Nucleus accumbens (tissue), 56 donors: ENCODE measurements at places on chromosomes 5 and 9.
A peak's percentile ranks its signal among the peaks of the same experiment; 100 is the strongest.

- DNase-seq: no peak
Measured at GRCh38 chr9:79719021-79719420, 147.3 kb downstream of the TLE4 start.

- no peak for DNase-seq
Measured at GRCh38 chr9:89815061-89815902, 210.5 kb downstream of the GADD45G start.

DNA sequence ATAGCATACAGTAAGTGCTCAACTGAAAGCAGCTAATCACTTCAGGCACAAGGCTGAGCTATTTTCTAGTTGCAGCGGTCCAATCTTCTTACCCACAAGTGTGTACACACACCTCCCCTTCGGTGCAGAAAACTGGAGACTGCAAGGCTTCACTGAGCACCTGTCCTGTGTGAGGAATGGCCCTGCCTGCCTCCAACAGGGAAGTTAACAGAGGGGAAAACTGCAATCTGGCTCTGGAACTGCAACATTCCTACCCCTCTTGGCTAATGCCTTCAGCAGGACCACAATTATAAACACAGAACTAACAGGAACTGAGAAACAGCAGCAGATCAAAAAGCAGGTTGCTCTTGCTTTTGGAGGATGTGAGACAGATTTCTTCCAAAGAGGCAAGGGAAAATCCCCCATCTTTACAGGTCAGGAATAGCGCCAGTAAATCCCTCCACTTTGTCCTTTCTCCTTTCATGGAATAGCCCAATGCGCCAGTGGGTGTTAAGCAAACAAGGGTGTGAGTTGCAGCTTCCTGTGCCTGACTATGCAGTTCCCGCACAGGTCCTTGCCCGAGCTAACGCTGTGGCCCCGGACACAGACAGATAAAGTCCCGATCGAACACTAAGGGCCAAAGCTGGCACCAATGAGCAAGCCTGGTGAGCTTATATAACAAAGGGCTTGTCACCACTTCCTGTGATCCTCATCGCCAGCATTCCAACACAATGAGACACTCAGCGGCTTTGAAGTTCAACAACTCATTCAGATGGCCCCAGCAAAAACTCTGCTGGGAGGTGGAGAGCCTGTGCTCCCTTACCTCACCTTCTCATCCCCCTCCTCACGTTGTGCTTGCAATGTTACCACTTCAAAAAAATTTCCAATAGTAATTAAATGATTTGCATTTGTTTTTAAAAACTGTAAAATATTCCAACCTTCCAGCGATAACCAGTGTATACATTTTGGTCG is 21.5 kb downstream of the SHB start:
- DNase-seq: peak; percentile 31

GRCh38 chr9:69527454-69527853 is 144.7 kb downstream of the APBA1 start:
- no peak for DNase-seq

GRCh38 chr9:107425101-107426025 is 64.2 kb downstream of the KLF4 start:
- peak; percentile 66 for DNase-seq

GRCh38 chr5:54924487-54924886 is 60.9 kb downstream of the ESM1 start:
- DNase-seq: no peak

- DNase-seq: no peak
Measured at GRCh38 chr5:33973271-33973670, 11.2 kb downstream of the SLC45A2 start.

- no peak for DNase-seq
Measured at GRCh38 chr5:168972731-168973130, 328.2 kb downstream of the SLIT3 start.

DNA sequence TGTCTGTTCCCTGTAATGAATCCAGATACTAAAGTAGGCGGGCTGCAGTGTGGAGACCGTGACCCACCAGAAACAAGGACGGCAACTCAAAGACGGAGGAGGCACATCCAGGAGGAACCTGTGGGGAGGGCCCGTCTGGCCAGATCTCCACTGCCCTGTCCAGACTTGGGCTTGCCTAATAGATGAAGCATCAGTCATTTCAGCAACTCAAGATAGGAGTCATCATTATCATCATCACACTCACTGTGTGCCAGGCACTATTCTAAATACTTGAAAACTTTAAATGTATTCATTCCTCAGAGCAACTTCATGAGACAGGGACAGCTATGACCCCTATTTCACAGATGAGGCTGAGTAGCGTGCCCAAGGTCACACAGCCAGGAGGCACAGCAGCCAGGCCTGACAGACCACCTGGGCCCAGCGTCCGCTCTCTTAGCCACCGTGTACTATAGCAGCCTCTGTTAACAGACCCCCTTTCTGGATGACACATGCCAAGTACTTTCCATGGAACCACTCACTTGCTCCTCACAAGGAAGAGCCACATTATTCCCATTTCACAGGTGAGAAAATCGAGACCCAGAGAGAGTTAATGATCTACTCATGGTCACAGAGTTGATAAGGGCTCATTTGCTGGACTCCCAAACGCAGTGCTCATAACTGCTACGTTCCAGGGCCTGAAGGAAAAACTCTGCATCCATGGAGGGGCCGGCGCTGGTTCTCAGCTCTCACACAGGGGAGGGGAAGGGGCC is 4.9 kb upstream of the IL4 start:
- no peak for DNase-seq

GRCh38 chr9:5425006-5425628 is 12.6 kb downstream of the PLGRKT start:
- DNase-seq: no peak

GRCh38 chr9:133225171-133226011 is 16.3 kb upstream of the OBP2B start:
- no peak for DNase-seq

GRCh38 chr9:121743441-121744001 is 92.1 kb downstream of the DAB2IP start:
- DNase-seq: peak; percentile 70

DNA sequence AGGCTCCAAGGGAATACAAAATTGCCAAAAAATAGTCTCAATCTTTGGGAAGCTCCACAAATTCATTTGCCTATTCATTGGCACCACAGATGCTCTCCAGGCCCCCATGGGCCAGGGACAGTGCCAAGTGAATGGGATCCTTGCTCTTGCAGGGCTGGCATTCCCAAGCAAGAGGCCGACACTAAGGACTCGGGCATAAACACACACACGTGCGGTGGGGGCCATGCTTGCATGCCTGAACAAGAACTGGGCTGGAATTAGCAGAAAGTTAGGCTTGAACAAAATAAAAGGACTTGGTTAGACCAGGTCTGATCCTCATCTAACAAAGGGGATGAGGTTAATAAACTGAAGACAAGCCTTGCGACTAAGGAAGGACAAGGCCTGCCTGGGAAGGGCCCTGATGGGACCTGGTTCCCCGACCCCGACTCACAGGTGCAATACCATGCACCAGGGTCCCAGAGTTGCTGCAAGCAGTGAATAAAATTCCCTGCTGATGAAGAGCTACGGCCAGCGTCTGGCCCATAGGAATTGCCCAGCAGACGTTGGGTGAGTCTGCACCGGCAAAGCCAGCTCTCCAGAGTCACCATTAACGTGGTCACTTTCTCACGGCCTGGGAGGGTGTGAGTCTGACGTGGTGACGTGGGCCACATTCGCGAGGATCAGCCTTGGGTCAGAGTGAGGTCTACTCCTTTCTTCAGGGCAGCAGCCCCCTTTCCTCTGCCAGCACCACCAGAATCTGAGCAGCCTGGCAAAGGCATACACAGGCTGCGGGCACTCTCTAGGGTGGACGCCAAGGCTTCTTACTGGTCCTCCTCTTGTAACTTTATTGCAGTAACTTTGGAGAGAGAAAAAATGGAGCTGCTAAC is 77.4 kb upstream of the FCN1 start:
- DNase-seq: no peak

DNA sequence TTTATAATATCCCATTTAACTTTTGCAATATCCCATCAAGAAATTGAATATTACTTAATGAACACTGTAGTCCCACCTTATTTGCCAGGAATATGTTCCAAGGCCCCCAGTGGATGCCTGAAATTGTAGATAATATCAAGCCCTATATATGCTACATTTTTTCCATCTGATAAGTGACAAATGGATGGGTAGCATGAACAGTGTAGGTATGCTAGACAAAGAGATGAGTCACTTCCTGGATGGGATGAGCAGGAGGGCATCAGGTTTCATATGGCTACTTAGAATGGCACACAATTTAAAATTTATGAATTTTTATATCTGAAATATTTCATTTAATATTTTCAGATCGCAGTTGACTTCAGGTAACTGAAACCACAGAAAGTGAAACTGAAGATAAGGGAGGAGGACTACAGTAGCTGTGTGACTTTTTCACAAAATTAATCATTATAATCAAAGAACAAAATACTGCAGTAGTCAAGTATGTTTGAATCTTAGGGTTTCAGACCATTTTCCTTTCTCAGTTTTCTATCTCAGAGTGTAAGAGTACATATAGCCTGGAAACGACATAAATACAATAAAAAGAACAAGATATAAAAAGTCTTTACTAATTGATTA is 636.4 kb upstream of the ARRDC3 start:
- no peak for DNase-seq

GRCh38 chr5:159849437-159850083 is 66.7 kb upstream of the ADRA1B start:
- DNase-seq: no peak

DNA sequence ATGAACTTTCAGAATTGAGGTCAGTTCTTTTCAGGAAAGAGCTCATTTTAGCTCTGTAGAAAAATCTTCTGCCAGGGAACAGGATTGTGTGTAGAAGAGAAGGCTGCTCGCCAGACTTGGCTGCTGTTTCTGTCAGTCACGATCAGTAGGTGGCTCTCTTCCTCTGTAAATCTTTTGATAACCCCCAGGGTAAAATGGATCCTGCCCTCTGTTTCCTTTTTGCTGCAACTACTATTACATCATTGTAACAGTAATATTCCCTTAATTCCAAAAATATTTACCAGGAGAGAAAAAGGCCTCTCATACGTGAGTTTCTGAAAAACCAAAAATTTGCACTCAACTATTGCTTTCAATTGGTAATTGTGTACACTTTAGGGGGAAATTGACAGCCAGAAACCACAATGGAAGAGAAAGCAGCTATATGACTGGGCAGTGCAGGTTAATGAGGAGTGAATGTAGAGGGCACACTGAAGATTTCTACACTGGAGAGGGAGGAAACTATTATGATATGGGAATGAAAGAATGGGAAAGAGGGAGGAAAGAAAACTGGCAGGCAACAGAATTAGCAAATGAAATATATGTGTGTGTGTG is 12.3 kb downstream of the IFNA21 start:
- no peak for DNase-seq

DNA sequence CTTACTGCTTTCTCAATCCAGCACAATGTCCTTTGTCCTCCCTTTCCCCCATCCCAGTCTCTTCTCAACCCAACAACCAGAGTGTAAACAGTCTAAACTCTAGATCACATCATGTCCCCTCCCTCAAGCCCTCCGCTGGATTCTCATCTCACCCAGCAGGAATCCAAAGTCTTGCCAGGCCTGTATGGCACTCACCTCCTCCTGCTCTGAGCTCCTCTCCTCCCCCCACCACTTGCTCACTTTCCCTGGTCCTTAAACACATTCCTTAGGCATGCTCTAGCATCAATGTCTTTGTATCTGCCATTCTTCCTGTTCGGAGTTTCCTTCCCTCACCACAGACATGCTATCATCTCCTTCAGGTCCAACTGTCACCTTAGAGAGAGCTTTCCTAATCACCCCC is 78.8 kb downstream of the NIPSNAP3B start:
- no peak for DNase-seq

GRCh38 chr9:79776581-79776980 is 204.8 kb downstream of the TLE4 start:
- DNase-seq: no peak

DNA sequence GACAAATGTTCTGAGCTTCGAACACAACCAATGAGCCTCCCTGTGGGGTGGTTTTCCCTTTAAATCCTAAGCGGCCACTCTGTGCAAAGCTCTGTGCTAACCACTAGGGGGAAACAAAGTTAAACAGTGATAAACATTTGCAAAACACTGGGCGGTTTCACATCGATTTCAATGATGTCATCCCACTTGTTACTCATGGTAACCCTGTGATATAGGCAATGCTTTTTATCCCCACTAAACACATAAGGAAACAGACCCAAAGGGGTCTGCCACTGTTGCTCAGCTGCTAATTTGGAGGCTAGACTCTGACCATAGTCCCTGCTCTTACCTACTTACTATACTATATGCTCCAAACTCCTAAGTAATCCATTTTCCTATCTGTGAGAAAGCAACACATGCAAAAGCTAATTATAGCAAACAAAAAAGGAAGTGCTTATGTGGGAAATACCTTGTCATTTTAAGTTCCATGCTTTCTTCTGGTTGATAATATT is 57.3 kb downstream of the PTPN3 start:
- DNase-seq: peak; percentile 9

- no peak for DNase-seq
Measured at GRCh38 chr5:124370601-124371000, 375.8 kb downstream of the ZNF608 start.

DNA sequence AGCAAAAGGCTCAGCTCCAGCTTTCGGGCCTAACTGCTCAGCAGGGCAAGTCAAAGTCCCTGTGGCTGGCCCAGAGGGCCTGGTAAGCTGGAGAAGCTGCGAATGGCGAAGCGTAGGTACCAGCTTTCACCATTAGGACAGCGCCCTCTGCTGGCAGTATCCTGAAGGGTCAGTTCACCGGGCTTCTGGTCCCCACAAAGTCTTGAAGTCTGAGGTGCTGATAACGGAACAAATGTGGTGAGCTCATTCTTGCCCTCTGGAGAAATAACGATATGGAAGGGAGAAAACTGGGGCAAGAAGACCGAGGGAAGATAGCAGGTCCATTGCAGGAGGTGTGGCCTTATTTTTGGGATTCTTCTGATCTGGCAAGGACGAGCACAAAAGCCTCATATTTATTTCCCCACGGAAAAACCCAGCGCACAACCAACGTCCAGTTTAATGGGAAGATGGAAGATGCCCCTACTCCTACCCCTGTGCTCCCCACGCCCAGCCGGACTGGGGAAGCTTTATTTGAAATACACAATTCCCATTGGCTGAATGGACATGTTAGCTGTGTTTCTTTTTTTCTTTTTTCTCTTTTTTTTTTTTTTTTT is 7.2 kb downstream of the SOWAHA start:
- peak; percentile 88 for DNase-seq

DNA sequence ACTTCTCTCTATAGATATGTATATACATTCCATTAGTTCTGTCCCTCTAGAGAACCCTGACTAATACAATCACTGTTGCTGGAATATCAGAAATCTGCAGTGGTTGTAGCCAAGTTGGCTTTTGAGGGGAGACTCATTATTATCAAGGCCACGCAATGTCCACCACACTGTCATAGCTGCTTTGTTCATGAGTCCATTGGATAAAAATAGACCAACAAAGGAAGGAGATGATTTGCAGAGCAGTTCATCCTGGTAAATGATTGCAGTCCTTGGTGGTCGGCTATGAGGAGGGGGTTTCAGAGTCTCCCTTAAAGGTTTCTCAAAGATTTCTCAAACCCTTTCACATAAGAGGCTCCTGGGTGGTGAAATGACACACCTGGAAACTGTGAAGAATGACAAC is 192.8 kb upstream of the ANKH start:
- DNase-seq: no peak

DNA sequence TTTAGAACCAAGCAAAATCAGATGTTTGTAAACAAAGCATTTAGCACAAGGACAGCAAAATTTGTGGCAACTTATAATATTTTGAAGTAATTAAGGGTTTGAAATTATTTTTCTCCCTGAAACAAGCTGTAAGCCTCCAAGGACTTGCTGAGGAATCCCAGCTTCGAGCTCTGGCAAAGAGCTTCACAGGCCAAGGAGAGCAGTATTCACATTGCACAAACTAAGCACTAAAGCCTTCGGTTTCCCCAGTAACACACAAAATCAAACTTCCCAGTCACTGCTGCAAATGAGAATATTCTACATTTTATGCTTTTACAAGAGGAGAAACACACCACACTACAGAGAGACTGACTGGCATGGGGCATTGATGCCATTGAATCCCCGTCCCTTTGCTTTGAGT is 101.9 kb downstream of the WDR41 start:
- no peak for DNase-seq
